Left hindlimb (tissue), 1 donor: ENCODE measurements at places on chromosomes 2 and 18.

DNA sequence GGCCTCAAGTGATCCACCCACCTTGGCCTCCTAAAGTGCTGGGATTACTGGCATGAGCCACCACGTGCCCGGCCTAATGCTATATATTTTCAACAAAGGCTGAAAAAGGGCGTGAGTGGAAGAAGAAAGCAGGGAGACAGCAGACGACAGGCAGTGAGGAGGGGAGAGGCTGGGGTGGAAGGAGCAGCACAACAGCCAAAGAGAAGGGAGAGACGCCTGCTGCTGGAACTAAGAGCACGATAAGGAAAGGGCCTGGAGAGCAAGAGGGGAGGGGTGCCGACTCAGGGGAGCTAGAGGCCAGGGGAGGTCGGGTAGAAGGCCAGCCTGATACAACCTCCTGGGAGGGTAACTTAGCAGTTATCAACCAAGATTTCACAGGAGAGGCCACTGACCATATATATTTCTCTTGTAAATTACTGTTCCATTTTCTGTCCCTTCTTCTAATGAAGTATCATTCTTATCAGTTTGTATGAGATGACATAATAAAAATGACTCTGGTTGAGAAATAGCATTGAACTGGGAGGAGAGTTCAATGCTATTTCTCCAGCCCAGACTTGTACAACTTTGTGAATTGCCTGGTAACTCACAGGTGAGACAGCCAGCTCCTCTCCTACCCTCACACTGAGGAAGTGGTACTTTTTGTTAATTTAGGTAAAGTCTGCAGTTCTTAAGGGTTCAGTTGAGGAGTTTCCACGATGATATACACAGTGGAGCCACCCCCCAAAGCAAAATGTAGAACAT lies 5.8 kb upstream of the RNU4ATAC start:
- DNase-seq, result no peak

GRCh38 chr2:123808243-123808642 lies 216.8 kb upstream of the CNTNAP5 start:
- no peak for DNase-seq

DNA sequence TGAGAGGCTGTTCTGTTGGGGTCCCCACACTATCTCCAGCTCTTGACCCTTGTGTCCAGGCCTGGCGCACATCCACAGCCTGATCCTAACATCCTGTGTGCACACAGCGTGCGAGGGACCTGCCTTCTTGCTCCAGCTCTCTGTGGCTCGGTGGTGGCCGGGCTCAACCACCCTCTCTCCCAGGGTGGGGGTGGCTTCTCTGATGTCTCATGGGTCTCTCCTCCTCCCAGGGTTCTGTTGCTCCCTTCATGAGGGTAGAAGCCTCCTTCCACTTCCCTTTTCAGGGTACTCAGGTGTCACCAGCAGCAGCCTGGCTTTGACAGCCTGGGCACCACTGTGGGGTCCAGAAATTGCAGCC lies 196.9 kb upstream of the RAB6C start:
- no peak for DNase-seq

- DNase-seq, result no peak
Observed at GRCh38 chr2:20322527-20323300, 27.9 kb downstream of the PUM2 start.

DNA sequence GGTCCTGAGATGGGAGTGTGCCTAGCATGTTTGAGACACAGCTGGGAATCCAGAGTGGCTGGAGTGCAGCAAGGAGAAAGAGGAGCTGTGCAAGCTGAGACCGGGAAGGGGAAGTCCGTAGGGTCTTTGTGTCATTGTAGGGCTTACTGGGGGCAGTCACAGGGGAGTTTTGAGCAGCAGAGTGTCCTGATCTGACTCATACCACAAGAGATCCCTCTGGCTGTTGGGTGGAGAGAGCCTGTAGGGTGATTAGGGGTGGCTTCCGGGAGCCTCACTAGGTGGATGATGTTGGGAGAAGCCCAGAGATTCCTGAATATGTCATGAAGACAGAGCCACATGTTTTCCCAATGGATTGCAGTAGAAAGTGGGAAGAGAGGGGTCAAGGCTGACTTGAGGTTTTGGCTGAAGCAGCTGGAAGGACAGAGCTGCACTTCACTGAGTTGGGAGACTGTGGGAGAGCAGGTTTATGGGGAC lies 30.9 kb downstream of the FHOD3 start:
- no peak for DNase-seq

GRCh38 chr2:16005389-16005788 lies 65.0 kb downstream of the MYCN start:
- no peak for DNase-seq

- DNase-seq, result no peak
Observed at GRCh38 chr18:43248610-43249249, 28.6 kb downstream of the SYT4 start.

DNA sequence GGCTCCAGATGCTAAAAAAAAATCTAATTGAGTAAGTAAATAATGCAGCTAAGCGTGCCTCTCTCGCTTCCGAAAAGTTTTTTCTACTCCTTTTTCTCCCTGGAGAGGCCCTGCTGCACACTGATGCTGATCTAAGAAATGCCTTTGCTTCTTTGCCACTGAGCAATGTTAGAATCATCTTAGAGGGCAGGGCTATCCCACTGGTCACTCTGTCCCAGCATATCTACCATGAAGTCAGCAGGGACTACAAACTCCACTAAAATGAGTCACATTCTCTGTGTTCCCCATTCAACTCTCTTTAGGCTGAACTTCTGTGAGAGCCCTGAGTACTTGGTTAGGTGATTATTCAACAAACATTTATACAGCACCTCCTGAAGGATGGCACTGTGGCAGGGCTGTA lies 127.6 kb upstream of the LYPD1 start:
- DNase-seq, result no peak

DNA sequence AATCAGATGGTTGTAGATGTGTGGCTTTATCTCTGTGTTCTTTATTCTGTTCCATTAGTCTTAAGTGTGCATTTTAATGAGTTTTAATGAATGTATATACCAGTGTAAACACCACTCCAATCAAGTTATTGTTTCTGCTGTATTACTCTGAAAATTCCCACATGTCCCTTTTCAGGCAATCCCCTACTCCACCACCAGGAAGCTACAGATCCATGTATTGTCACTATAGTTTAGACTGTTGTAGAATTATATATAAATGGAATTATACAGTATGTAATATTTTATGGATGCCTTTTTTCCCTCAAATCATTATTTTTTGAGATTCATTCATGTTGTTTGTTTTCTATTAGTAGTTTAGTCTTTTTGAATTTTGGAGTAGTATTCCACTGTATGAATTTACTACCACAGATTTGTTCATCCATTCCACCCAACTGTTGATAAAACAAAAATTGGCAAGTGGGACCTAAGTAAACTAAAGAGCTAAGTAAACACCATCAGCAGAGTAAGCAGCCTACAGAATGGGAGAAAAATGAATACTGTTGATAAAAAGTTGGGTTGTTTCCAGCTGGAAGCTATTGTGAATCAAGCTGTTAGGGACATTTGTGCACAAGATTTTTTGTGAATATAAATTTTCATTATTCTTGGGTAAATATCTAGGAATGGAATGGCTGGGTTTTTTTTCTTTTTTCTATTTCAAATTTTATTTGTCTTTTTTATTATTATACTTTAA lies 262.0 kb downstream of the CAMKMT start:
- DNase-seq, result no peak

- no peak for DNase-seq
Observed at GRCh38 chr18:60067426-60068210, 167.8 kb downstream of the PMAIP1 start.
